ENCODE measurements at places on chromosomes 2 and 18.

DNA sequence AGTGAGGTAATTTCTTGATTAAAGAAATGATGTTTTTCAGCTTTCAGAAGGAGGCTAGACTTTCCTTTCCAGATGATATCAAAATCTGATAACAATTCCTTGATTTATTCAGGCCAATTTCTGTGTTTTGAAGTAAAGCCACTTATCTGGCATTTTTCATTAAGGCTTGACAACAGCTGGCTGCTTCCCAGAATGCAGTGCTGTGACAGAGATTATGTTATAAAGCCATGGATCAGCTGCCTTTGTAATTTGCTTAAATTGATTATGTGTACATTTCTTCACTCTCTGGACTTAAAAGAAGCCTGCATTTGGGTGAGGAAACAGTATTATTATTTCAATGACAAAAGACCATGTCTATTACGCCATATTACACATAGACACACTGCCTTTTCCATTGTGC, 136.0 kb downstream of the PLCL1 start:
- DNase-seq, result no peak

DNA sequence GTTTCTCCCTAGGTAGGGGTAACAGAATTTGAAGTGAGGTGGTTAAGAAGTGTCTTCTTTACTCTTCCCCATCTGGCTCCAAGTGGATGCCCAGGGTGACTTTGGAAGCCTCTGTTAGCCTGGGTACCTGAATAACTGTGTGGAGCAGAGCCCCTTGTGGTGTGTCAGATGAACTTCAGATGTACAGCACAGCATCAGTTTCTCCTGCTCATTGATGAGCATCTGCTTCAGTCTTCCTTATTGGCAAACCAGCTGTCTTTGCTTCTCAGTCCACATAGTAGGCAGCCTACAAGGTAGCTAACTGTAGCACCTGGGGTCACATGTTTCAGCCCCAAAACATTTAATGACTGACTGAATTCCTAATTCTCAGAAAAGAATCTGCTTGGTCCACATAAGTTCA, 56.2 kb upstream of the ATP8B1 start:
- no peak for DNase-seq

DNA sequence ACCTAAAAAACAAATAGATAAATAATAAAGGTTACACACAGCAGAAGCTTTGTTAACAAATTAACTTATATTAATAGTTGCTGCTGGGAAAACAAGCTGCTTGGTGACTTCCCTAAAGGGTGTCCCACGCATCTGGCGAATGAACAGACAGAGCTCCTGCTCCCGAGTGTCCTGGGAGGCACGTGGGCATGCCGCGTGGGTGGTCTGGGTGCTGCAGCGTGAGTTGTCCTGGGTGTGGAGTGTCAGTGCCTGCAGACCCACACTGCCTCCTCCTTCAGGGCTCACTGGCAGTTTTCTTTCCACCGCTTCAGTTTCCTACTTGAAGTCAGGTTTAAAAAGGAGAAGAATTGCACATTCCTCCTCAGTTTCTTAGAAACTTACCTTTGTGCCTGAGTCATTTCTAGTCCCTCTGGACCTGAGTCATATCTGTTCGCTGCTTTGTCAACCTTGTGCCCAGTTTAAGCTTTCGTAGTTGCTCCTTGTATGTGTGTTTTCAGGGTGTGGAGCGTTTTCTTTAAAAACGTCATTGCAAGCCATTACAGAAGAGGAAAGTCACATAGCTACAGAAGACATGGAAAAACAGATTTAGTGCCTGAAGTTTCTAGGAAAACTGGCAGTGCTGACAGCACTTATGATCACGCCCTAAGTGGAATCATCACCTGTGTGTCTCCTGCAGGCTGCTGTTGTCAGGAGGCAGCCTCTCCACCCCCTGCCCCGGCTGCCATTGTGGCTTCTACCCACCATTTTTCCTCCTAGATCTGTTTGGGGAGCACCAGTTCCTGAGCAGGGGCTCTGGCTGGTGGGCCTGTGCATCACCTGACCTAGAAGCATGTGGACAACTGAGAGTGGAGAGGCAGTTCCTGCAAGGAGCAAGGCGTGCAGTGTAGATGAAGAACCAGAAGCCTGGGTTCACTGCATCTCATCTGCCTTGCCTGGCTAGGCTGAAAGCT, 24.5 kb downstream of the IMPA2 start:
- no peak for DNase-seq

DNA sequence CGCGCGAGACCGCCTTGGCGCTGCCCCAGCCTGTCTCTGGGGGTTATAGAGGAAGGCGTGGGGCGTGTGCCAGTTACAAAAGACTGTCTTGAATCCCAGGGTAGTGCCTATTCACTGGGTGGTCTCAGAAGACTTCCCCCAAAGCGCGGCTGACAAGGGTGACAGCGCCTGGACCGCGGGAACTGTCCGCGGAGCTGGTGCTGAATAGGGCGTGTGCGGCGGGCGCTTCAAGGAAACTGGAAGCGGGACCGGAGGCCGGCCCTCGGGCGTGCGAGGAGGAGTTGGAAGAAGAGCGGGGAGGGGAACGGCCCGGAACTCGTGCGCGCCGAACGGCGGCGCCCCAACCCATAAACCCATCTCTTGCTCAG, 2.3 kb downstream of the EGR4 start:
- DNase-seq, result no peak

- no peak for DNase-seq
These were observed 827.5 kb upstream of the CHAC2 start for GRCh38 chr2:52940101-52940500.

DNA sequence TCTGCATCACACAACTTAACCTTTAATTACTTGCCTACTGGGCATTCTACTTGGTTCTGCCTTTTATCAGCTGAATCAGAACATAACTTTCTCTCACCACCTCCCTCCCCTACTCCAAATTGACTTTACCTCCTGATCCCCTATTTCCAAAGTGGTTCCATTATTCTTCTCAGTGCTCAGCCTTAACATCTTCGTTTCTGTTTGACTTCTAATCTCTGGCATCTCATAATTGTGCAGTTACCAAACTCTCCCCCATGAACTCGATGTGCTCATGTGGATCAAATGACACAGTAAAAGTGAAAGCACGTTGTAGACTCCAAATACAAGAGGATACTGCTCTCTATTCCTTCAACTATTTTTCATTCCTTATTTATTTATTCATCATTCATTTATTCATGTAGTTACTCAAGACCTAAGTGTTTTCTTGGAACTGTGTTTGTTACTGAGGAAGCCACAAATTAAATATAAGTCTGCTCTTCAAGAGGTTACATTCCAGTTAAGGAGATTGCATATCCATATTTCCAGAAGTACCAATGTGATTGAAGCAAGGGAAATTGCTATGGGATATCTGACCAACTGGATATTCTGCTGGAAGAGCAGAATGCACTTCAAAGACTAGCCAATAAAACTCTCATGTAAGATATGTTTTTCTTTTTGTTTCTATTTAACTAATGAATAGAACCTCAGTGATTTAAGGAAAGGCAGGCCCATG, 158.8 kb downstream of the TMEFF2 start:
- no peak for DNase-seq

DNA sequence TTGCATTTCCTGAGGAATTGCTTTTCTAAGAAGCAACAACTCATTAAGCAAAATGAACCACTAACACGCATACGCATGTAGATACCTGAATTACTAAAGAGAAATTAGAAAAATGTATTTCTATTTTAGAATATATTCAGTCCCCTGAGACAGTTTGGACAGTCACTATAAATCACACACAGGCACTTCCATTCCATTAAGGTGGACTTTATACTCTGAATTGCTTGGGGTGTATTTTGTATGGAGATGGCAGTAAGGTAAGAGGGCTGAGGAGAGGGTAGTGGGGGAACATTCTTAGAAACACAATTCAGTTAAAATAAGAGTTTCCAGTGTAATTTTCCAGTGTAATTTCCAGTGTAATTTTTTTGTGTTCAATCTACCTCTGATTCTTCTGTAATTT, 1.8 kb downstream of the CCDC141 start:
- DNase-seq, result no peak

Measured in T-cell (primary cell).